Right forelimb (tissue), 1 donor: ENCODE measurements at places on chromosomes 13 and 19.

DNA sequence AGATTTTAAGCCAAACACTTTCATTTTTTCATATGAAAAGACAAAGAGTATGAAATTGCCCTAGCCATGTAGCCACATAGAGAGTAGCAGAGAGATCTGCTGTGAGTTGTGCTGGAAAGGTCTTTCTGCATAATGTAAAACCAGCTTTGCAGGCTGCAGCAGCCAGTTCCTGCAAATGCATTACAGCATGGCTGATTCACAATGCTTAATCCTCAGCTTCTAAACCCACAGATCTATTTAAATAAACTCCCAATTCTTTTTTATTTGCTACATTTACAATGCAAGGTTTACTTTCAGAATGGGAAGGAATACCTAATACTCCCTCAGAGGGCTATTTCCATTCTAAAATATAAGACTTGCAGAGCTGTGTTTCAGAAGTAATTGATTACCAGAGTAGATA, 185.6 kb upstream of the STARD13 start:
- DNase-seq = no peak

- no peak for DNase-seq
Measured at GRCh38 chr19:52520013-52520412, 7.5 kb upstream of the ZNF808 start.

DNA sequence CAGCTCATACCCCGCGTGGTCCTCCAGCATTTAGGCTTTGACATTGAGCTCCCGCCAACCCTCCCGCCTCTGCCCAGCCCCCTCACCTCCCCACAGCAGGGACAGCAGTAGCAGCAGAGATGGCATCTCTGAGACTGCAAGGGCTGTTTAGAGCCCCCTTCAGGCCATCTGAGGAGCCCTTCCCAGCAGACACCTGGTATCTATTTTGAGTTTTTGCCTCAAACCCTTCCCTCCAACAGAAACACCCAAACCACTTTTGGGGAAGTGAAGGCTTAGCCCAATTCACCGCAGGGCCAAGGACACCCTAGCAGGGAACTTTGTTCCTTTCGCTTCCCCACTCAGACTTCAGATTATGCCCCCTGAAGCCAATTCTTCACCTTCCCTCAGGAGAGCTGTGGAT, 6.3 kb upstream of the ZNF175 start:
- DNase-seq = no peak

DNA sequence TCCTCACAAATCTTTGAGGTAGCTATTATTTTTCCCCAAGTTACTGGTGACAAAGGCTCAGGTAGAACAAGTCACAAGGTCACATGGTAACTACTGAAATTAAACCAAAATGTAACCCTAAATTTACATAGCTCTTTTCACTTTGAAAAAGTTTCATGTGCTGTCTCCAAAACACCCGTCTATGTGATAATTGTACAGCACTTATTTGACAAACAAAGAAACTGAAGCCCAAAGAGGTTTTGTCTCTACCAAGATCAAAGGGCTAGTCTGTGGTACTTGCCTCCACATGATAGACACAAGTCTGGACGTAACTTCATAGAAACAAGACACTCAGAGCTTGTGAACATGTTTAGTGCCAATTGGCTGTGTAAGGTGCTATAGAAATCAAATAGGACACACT, 108.3 kb downstream of the SACS start:
- DNase-seq = no peak

GRCh38 chr13:71864094-71864985, 2.7 kb downstream of the DACH1 start:
- DNase-seq = peak; percentile 57

DNA sequence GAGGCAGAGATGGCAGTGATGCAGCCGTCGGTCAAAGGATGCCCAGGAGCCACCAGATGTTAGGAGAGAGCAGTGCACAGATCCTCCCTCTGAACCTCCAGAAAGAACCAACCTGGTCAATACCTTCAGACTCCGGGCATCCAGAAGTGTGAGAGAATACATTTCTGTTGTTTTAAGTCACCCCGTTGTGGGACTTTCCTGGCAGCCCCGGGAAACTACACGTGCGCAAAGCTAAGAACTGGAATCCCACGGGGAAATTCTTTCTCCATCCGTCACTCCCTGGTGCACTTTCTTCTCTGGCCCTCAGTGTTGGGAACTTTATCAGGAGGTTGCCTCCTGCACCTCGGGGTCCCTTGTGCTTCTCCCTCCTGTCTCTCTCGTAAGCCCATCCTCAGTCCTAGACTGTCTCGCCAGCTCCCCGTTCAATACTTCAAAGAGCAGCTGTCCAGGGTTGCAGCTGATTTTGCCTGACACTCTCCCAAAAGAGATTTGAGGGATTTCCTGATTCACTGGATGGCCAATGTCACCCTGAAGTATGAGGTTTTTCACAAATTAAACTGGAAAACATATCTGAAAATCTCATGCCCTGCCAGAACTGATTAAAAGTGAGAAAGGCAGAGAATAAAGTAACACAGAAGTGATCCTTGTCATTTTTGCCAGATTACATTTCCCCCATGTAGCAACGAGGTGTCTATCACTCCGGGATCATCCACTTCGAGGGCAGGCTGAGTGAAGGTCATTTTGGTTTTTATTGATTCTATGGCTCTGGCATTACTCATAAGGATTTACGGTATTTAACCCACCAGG, 136.8 kb downstream of the DCT start:
- DNase-seq = no peak

DNA sequence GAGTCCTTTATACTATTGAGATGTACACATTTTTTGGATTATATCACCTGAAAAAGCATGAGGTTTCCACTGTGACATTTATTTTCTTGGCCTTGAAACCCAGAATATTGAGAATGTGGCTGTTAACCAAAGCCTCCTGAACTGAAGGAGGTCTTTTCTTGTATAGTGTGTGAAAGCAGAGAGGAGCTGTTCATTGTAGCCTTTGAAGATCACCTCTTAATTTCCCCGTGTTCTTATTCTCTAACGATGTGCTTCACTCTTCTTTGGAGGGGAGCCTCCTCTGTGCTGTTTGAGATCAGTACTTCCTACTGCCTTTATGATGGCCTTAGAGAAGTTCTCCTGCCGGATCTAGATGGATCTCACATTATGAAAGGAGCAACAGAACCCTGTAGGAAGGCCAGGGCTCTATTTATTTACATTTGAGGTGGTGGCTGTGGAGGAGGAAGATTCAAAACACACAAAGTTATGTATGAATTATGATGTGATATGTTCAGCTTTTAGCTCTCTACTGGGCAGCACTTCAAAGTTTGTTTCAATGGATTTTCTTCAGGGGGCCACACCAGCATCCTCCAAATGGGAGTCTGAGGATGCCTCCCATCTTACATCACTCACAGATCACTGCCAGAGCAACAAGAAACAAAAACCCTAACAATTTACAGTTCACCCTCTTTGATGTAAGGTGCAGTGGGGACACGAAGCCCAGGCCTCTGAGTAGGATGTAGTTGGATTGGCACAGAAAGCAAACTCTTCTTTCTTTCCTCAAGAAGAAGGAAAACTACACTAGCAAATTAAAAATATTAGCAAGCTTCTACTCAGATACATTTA, 322.3 kb downstream of the DLEU7 start:
- DNase-seq = no peak

- no peak for DNase-seq
Measured at GRCh38 chr19:10235003-10235402, 3.9 kb upstream of the S1PR2 start.

GRCh38 chr13:78674638-78675037, 15.7 kb upstream of the OBI1 start:
- DNase-seq = no peak

DNA sequence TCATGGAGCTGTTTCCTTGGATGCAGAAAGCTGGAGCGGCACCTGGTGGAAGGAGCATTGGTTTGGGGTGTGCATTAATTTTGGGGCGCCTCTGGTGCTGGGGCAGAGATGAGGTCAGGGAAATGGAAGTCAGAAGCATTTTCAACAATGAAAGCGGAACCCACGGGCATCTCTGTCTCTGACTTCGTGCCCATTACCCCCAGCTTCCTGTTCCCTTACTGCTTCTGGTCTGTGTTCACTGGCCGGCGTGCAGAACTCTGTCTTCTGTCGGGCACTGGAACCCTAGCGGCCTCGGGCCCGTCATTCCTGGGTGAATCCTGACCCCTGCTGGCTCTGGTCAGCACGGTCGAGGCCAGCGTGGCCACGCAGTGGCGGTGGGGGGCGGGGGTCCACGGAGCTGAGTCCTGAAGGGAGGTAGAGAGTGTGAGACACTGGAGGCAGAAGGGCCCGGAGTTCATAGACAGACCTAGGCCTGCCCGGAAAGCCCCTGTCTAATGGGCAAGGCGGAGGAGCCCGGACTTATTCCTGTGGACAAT, 7.9 kb upstream of the LINGO3 start:
- DNase-seq = peak; percentile 70

GRCh38 chr13:103030776-103031175, 35.4 kb downstream of the SLC10A2 start:
- no peak for DNase-seq

DNA sequence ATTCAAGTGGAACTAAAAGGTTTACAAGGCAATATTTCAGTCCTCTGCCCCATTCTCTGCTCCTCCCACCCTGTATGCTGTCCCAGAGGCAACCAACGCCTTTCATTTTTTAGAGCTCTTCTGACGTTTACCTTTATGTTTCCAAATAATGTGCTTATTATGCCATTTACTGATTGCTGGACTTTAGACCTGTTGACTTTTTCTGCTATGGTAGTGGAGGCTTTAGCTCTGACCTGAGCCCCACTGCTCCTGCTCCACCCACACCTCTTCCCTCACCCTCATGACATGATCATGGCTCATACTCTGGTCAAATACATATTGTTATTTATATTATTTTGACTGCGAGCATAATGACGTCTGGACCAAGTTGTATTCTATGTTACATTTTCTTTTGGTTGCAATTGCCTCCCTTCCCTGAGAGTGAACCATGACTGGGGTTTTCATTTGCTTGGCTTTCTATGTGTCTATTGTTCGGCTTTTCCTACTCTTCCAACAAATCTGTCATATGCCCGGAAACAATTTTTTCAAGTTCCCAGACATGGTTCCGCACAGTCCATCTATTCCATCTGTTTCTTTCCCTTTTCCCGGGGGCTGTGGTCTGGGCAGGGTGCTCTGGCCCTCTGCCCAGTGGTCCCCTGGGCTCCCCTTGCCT, 31.4 kb upstream of the GJB6 start:
- DNase-seq = no peak

- no peak for DNase-seq
Measured at GRCh38 chr19:29596080-29596727, 9.9 kb upstream of the POP4 start.

GRCh38 chr19:1497578-1498235, 6.7 kb downstream of the REEP6 start:
- DNase-seq = no peak

GRCh38 chr13:94946039-94946438, 233.7 kb upstream of the SOX21 start:
- DNase-seq = no peak

DNA sequence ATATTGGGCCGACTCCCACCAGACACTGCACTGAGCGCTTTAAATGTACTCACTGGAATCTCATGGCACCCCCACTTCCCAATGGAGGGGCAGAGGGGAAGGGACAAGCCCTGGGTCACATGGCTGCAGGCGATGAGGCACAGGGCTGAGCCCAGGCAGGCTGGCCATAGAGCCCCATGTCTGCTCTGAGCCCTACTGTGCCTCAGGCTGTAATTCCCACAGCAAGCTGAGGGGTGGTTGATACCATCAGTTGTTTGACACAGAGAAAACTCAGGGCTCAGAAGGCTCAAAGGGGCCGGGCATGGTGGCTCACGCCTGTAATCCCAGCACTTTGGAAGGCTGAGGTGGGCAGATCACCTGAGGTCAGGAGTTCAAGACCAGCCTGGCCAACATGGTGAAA, 25.1 kb downstream of the RFX1 start:
- no peak for DNase-seq

GRCh38 chr19:12796146-12797071, 5.1 kb downstream of the JUNB start:
- peak; percentile 86 for DNase-seq

DNA sequence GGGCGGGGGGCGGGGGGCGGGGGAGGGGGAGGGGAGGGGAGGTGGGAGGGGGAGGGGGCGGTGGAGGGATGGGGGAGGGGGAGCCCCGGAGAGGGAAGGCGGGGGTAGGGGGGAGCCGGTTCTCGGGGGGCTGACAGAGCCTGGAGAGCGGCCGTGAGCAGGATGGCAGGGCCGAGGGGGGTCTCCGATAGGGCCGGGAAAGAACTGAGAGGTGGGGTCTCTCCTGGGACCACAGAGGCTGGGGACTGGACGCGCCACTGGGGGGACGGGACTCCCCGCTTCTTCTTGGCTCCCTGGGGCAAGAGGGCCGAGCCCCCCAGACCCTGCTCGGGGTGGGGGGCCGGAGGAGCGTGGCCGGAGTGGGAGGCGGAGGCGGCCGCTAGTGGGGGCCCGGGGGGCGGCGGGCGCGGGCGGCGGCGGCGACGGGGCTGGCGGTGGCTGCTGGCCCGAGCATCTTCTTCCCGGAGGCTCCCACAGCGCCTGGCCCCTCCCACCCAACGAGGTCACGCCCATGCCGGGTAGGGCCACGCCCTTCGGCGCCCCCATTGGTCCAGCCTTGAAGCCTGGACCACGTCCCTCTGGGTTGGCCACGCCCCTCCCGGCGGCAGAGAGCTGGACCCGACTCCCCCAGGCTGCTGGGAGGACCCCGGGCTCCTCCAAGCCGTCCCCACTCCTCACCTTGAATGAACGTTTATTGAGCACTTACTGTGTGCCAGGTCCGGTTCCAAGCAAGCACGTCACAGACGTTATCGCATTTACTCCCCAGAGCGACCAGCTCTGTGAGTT, at the start of gene NOVA2:
Gene NOVA2, minus strand, starts transcription at position 313 of the 786 bp plus-strand sequence. CDS start 514 bp downstream, outside the sequence.
- DNase-seq = peak; percentile 67

DNA sequence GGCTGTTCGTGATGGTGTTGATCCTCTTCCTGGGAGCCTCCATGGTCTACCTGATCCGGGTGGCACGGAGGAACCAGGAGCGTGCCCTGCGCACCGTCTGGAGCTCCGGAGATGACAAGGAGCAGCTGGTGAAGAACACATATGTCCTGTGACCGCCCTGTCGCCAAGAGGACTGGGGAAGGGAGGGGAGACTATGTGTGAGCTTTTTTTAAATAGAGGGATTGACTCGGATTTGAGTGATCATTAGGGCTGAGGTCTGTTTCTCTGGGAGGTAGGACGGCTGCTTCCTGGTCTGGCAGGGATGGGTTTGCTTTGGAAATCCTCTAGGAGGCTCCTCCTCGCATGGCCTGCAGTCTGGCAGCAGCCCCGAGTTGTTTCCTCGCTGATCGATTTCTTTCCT, 12.2 kb upstream of the C19orf33 start:
- DNase-seq = no peak

DNA sequence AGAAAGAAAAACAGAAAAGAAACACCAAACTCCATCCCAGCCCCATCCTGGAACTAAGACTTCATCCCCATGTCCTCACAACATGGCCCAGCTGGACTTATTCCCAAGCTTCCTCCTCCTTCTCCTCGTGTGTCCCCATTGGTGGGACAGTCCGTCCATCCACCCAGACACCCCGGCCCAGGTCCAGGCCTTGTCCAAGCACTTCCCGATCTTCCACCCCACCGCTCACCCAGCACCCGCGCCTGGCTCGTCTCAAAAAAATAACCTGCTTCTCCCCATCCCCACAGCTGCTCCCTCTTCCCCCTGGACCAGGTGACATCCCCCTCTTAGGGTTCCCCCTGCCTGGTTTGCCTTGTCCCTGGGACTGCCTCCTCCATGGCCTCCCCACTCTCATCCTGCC, 1.4 kb upstream of the FCER2 start:
- no peak for DNase-seq
